ENCODE measurements at places on chromosomes 7 and 10.

- no peak for DNase-seq
These were observed 484.3 kb upstream of the SEMA3A start for GRCh38 chr7:84678841-84679240.

- no peak for DNase-seq
These were observed 72.9 kb upstream of the CAV2 start for GRCh38 chr7:116426428-116427156.

- DNase-seq = no peak
These were observed 7.4 kb downstream of the ZNF487 start for GRCh38 chr10:43444323-43444722.

DNA sequence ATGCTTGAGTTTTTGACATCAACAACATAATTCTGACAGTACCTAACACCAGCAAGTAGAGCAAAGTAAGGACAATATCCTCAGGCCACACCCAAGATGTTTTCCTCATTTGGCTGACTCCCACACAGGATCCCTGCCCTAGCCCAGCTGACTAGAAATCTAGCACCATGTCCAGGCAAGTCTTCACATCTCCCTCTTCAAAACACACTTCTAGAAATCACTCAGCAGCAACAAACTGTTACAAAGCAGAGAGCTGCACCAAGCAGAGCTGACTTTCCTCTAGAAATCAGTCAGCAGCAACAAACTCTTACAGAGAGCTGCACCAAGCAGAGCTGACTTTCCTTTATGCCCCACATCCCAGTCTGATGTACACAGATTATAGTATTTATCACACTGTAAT, 7.7 kb downstream of the TMEM168 start:
- DNase-seq = no peak

GRCh38 chr10:66637273-66638036, 288.4 kb upstream of the LRRTM3 start:
- no peak for DNase-seq

GRCh38 chr7:69757981-69758430, 159.7 kb downstream of the AUTS2 start:
- DNase-seq = no peak

GRCh38 chr10:71708301-71708703, 11.3 kb downstream of the C10orf105 start:
- DNase-seq = peak; percentile 47

- DNase-seq = no peak
These were observed 11.3 kb upstream of the TRPV6 start for GRCh38 chr7:142896741-142897379.

DNA sequence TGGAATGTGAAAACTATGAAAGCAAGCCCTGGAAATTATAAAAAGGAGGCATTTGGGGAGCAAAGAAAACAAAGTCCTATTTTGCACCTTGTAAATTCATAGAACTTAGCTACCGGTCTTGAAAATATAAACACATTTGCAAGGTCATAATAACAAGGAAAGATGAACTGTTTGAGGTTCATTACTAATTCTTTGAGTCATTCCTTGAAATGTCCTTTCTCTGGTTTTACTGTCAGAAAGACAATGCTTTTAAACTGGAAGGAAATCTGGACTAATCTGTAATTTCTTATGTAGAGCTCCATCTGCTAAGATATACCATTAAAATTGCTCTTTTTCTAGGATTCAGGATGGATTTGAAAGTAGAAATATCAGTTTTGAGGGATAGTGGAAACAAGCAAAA, 1.4 kb downstream of the ERLIN1 start:
- DNase-seq = no peak

GRCh38 chr7:5629941-5630340, 151.5 kb downstream of the RNF216 start:
- DNase-seq = peak; percentile 13

GRCh38 chr10:27701938-27702537, 43.6 kb downstream of the MKX start:
- DNase-seq = no peak

DNA sequence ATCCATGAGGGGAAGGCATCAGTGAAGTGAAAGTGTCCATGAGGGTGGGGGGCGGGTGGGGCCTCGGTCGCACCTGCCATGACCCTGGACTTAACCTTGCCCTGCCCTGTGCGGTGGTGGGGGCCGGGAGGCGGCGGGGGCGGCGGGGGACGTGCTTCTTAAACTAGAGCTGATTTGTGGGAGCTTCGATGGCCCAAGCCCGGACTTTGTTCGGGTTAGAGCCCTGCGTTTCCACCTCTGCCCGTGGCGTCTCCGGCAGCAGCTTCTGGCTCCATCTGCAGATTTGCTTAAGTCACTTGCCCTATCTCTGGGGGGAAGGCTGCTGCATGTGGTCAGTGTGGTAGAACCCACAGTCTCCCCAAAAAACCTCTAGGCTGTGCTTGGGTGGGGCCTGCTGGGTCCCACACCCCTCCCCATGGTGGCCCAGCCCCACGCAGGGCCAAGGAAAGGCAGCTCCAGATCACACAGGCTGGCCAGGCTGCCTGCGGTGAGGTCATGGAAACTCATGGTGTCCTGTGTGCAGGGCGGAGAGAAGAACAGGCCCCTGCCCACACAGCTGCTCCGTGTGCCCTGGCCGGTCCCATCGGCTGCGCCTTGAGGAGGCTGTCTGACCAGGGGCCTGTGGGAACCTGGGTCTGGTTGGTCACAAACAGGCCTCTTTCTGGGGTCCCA, 93.2 kb downstream of the INPP5A start:
- no peak for DNase-seq

GRCh38 chr10:100878291-100878910, 34.4 kb upstream of the SLF2 start:
- DNase-seq = peak; percentile 3

- DNase-seq = no peak
These were observed 535.1 kb downstream of the PTPRN2 start for GRCh38 chr7:158052381-158053060.

- no peak for DNase-seq
These were observed 565.5 kb downstream of the PARD3 start for GRCh38 chr10:34249634-34250033.

DNA sequence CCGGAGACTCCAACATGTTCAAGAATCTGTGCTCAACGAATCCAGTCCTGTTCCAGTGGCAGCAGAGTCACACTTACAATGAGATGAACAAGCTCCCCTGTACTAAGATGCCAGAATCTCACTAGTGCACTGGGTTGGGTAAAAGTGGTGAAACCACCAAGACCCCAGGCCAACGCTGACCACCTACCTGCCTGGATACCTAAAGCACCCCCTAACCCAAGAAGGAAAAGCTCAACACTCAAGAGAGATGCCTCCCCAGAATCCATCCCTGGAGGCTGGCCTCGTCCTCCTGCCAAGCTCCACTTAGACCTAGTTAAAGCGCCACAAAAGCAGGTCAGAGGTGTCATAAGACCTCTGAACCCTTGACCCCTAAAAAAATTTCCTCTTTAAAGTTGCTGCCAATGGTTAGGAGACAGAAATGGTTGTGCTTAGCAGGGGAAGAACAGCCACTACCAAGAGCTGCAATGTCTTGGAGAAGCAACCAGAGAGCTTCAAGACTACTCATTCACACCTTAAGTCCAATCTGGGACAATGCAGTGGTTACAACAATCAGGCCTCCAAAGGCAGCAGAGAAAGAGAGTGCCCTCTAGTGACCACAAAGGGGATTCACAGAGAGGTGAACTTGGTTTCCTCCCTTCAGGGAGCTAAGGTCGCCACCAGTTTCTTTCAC, 94.6 kb upstream of the MACROH2A2 start:
- no peak for DNase-seq

- peak; percentile 4 for DNase-seq
These were observed 133.8 kb upstream of the PLXNA4 start for GRCh38 chr7:132709971-132710567.

DNA sequence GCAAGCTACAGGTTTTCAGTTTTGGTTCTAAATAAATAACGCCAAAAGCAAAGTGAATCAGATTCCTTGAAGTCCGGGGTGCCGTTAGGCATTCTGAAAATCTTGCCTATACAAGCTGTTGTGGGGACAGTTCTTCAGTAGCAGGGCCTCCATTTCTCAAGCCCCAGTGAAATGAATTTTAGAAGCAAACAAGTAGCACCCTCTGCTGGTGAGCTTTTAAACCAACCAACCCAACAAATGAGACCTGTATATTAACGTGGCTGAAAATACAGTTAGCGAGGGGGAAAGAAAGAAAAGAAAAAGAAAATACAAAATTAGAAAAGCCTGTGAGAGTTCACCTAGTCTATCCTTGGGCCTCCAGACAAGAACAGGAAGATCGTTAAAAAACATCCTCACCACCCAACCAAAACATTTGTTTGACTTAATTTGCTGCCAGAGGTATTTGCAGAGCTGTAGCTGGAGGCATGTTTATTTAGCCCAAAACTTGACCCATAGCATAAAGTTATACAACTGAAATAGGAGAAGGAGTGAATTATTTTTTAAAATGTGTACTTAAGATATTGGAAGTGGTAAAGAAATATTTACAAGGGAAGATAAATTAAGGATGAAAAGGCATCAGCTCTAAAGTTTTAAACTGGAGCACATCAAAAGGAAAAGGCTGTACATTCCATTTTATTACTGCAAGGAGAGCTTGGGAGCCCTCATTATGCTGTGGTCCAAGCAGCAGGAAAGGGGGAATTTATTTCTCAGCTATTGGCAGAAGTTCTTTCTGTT, 98.9 kb downstream of the DYNC1I1 start:
- no peak for DNase-seq

GRCh38 chr7:152968514-152968913, 209.0 kb downstream of the ACTR3B start:
- no peak for DNase-seq

DNA sequence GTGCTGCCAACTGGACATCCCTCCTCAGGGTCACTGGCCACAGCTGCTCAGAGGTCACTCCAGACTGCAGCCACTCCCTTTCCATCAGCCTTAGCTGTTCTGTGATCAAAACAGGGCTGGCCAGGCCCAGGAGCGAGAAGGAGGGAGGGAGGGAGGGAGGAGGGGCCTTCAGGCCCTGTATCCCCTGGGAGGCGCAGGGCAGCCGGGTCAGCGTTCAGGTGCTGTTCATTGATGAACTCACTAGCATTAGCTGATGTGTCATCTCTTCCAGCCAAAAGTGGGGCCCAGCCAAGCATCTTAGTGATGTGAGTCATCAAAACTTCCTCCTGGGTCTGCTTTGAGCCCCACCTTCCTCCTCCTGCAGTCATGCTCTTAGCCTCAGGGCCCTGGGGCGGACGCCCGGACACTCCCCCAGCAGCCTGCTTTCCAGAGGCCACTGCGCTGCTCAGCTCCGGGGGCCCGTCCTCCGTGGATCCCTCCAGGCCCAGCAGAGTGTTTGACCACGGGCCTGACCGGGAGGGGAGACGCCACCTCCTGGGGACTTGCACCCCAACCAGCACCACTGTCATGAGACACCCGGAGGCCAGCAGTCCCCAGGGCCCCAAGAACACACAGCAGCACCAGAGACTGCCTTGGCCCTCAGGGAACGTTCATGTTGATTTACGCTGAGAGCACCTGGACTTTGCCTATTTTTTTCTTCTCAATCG, 149.2 kb downstream of the PRKAG2 start:
- DNase-seq = no peak

GRCh38 chr7:86643561-86644281, at the start of gene GRM3:
Gene GRM3 (plus strand): TSS chr7:86643909. CDS start chr7:86765146, 121,237 bp downstream.
- no peak for DNase-seq

DNA sequence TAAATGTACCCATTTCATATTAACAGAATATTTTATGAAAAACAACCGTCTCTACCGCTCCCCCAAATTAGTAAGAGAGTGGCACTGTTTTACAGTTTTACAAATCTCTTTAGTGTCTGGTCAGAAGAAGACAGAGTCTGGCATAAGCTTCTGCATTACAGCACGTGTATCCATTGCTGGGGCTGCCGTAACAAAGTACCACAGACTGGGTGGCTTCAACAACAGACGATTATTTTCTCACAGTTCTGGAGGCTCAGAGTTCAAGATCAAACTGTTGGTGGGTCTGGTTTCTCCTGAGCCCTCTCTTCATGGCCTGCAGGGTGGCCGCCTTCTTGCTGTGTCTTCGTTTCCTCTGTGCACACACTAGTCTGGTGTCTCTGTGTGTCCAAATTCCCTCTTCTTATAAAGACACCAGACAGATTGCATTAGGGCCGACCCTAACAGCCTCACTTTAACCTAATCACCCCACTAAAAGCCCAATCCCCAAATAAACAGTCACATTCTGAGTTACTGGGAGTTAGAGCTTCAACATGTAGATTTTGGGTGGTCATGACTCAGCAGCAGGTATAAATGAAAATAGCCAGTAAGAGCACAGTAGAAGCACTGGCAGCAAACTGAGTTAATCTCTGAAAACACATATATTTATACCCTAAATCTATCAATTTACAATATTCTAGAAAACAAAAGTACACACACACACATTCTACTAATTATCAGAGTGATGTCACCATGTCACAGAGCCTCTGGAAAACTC, 4.0 kb upstream of the SPOCK2 start:
- no peak for DNase-seq

DNA sequence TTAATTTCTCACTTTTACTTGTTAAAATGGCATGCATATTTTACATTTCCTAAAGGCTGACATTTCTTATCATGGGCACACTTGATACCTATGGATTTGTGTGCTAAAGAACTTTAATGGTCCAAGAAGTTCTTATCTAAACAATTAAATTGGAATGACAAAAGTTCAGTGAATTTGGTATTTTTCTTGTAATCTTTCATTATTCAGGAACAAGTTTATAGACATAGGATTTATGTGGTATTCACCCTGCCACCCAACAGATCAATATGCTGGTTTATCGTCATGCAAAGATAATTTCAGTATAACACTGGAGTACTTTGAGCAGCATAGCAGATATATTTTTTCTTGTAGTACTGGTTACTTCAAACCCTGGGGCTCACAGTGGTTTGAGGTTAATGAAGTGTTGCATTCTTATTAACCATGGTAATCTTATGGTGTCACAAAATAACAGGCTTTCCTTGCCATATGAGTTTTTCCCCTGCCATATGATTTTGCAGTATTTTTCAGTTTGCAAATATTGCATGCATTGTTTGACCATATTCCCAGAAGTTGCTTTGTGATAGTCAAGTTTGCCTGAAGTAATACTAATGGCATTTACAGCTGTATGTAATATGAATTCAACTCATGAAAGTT, 148.8 kb downstream of the PPP1R9A start:
- DNase-seq = no peak

DNA sequence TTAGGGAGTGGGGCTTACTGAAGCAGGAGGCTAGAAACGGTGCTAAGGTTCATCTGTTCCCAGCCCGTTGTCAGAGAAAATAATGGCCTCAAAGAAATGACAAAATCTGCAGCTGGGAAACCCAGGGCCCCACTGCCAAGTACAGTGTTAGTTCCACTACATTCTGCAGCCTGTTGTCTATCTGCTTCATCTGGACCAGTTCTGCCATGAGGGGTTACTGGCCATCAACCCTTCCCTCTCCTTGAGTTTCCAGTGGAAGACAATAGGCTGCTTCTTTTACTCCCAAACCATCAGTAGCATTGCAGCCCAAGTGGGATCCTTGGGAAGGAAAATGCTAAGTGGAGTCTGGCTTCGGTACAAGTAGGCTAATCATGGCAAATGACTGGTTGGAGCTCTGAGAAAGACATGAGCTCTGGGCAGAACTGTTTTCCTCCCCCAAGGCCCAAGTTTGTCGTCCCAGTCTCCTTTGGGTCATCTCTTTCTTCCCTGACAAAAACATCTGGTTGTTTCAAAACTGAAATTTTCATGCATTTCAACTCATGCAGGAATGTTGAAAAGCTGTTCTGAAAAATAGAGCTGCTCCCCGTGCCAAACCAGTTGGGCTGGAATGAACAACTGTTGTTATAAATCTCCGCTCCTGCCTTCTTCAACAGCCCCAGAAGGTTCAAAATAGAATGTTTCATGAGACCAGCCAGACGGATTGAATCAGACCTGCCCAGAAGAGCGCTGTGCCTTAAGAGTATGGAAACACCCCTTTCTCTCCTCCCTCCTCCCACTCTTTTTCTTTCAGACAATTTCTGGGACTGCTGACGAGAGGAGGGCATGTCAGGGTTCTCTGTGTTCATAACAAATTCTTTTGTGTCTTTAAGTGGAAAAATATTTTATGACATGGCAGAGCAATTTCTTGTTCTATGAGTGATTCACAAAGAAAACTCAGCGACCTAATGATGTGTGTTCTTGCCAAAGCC, 116.6 kb downstream of the RAB18 start:
- no peak for DNase-seq
